ENCODE measurements at places on chromosomes 3 and 15.

GRCh38 chr15:48458876-48459275 lies 127.6 kb downstream of the DUT start:
- no peak overlapping the region for H3K4me3 ChIP-seq
- H3K36me3 ChIP-seq, result peaks cover 84% of the 10 kb centered on the region
- no peaks in the 10 kb centered on the region for H3K27me3 ChIP-seq

- no peak for DNase-seq
- H3K27me3 ChIP-seq, result no peaks in the 10 kb centered on the region
- H3K4me1 ChIP-seq, result no peaks in the 10 kb centered on the region
- no peaks in the 10 kb centered on the region for H3K36me3 ChIP-seq
- H3K27ac ChIP-seq, result no peak overlapping the region
- no peak overlapping the region for H3K4me3 ChIP-seq
Observed at GRCh38 chr15:53910236-53910849, 67.9 kb upstream of the UNC13C start.

GRCh38 chr15:39400821-39401550 lies 179.9 kb upstream of the THBS1 start:
- H3K27ac ChIP-seq, result no peak overlapping the region
- no peaks in the 10 kb centered on the region for H3K36me3 ChIP-seq
- no peaks in the 10 kb centered on the region for H3K27me3 ChIP-seq
- no peaks in the 10 kb centered on the region for H3K4me1 ChIP-seq
- no peak for DNase-seq

- no peaks in the 10 kb centered on the region for H3K4me1 ChIP-seq
- no peak for DNase-seq
- H3K36me3 ChIP-seq, result no peaks in the 10 kb centered on the region
- no peaks in the 10 kb centered on the region for H3K27me3 ChIP-seq
- no peak overlapping the region for H3K4me3 ChIP-seq
Observed at GRCh38 chr3:126671521-126671920, 16.6 kb upstream of the TXNRD3 start.

GRCh38 chr15:66095871-66096687 lies 157.5 kb downstream of the MEGF11 start:
- no peak for DNase-seq
- no peaks in the 10 kb centered on the region for H3K36me3 ChIP-seq
- H3K27ac ChIP-seq, result no peak overlapping the region
- peaks cover 18% of the 10 kb centered on the region for H3K27me3 ChIP-seq

GRCh38 chr15:93074599-93074998 lies 14.4 kb downstream of the RGMA start:
- no peaks in the 10 kb centered on the region for H3K27me3 ChIP-seq
- peaks cover 26% of the 10 kb centered on the region for H3K4me1 ChIP-seq
- no peak for DNase-seq
- H3K4me3 ChIP-seq, result no peak overlapping the region

DNA sequence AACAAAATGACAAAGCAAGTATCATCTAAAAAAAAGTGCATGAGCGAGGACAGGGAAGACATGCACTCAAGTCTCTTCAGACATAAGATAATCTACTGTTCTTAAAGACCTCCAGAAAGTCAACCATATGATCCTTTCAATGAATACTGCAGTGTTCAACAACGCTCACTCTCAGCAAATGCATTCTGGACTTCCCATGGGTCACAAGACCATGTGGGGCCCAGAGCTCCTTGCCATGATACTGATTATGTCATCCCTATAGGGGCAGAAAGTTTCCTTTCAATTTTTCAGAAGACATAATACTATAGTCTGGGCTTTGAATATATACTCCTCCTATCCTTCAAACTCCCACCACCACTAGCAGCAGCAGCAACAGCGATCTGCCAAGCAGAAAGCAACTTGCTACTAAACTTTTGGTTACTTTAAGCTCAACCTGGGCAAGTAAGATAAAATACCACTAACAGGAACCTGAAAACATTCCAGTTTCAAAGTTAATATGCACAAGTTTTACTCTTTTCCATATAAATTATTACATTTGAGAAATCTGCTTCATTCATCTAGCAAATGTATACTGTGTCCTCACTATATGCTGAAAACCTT lies 143.5 kb downstream of the ADAM10 start:
- DNase-seq, result no peak
- H3K27ac ChIP-seq, result no peak overlapping the region
- no peak overlapping the region for H3K4me3 ChIP-seq
- H3K36me3 ChIP-seq, result peaks cover 13% of the 10 kb centered on the region

- H3K36me3 ChIP-seq, result no peaks in the 10 kb centered on the region
- DNase-seq, result no peak
- no peak overlapping the region for H3K27ac ChIP-seq
- H3K4me1 ChIP-seq, result peaks cover 7% of the 10 kb centered on the region
- H3K4me3 ChIP-seq, result no peak overlapping the region
- no peaks in the 10 kb centered on the region for H3K27me3 ChIP-seq
Observed at GRCh38 chr3:16508591-16508995, 4.9 kb downstream of the RFTN1 start.

GRCh38 chr3:153137626-153138025 lies 24.4 kb upstream of the RAP2B start:
- H3K4me1 ChIP-seq, result peaks cover 3% of the 10 kb centered on the region
- no peak overlapping the region for H3K27ac ChIP-seq
- no peak overlapping the region for H3K4me3 ChIP-seq
- DNase-seq, result no peak

- no peak for DNase-seq
- H3K36me3 ChIP-seq, result peaks cover 45% of the 10 kb centered on the region
- peaks cover 86% of the 10 kb centered on the region for H3K4me1 ChIP-seq
- H3K4me3 ChIP-seq, result no peak overlapping the region
- H3K27ac ChIP-seq, result no peak overlapping the region
Observed at GRCh38 chr3:152419748-152420147, 151.0 kb downstream of the MBNL1 start.

GRCh38 chr15:33124279-33124678 lies 70.2 kb downstream of the FMN1 start:
- H3K36me3 ChIP-seq, result no peaks in the 10 kb centered on the region
- no peaks in the 10 kb centered on the region for H3K27me3 ChIP-seq
- no peak overlapping the region for H3K4me3 ChIP-seq
- H3K4me1 ChIP-seq, result no peaks in the 10 kb centered on the region
- DNase-seq, result no peak
- H3K27ac ChIP-seq, result no peak overlapping the region

DNA sequence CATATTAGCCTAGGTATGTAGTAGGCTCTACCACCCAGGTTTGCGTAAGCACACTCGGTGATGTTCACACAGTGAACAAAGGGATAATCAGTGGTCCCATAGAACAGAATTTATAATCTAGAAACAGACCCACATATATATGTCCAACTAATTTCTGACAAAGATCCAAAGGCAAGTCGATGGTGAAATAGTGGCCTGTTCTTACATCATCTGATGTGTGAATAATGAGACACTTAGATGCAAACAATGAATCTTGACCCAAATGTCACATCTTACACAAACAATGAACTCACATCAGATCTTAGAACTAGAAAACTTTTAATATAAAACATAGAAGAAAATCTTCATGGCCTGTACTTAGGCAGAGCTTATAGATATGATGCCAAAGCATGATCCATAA lies 17.6 kb upstream of the TM2D3 start:
- peaks cover 4% of the 10 kb centered on the region for H3K4me1 ChIP-seq
- no peak for DNase-seq
- H3K27ac ChIP-seq, result no peak overlapping the region
- peaks cover 26% of the 10 kb centered on the region for H3K36me3 ChIP-seq
- no peaks in the 10 kb centered on the region for H3K27me3 ChIP-seq

DNA sequence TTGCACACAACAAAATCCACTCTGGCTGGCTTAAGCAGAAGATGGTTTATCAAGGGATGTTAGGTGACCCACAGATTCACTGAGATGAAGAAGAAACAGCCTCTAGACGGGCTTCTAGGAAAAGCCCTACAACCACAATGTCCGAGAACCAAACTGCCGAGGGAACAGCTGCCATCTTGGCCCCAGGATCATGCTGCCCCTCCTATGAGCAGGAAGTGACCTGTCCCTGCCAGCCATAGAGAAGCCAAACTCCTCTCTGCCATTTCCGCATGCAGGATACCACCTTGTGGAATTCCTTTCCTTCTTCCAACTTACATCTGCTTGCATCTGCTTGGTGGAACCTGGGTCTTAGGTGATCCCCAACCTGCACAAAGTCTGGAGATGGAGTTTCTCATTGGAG lies 11.4 kb upstream of the POMGNT2 start:
- H3K4me3 ChIP-seq, result no peak overlapping the region
- no peak overlapping the region for H3K27ac ChIP-seq
- DNase-seq, result no peak
- H3K4me1 ChIP-seq, result no peaks in the 10 kb centered on the region

DNA sequence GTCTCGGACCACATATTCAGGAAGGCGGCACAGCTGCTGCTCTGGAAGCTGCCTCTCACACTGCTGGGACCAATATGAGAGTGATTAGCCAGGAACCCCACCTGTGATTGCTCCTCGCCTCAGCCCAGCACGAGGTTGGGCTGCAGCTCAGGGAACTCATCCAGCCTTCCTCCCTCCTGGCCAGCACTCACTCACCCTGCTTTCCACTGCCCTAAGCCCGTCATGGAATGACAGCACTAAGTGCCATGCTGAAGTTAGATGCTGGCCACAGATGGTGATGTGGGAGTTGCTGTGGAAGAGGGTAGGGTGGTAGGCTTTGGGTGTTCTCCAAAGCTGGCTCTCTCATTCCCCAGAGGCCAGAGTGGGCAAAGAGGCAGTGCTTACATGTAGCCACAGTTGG lies 7.3 kb downstream of the MST1R start:
- no peaks in the 10 kb centered on the region for H3K27me3 ChIP-seq
- H3K4me3 ChIP-seq, result no peak overlapping the region
- no peaks in the 10 kb centered on the region for H3K36me3 ChIP-seq
- peaks cover 10% of the 10 kb centered on the region for H3K4me1 ChIP-seq
- no peak overlapping the region for H3K27ac ChIP-seq

DNA sequence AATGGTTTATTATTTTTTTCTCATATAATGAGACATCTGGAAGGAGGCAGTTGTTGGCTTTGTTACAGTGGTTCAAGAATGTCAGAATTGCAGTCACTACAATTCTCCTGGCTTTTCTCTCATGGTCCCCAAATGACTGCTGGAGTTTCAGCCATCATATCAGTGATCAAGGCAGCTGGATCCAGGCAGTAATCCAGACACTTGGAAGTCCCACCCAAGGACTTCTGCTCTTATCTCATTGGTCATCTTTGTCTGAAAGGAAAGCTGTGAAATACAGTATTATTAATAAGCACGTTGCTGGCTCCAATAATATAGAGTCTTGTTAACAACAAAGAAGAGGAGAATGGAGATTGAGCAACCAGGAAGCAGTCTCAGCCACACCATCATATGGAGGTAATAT lies 22.9 kb upstream of the MED12L start:
- H3K27me3 ChIP-seq, result peaks cover 11% of the 10 kb centered on the region
- H3K4me1 ChIP-seq, result no peaks in the 10 kb centered on the region
- H3K27ac ChIP-seq, result no peak overlapping the region
- no peaks in the 10 kb centered on the region for H3K36me3 ChIP-seq

- no peaks in the 10 kb centered on the region for H3K4me1 ChIP-seq
- H3K4me3 ChIP-seq, result no peak overlapping the region
- H3K36me3 ChIP-seq, result no peaks in the 10 kb centered on the region
- H3K27ac ChIP-seq, result no peak overlapping the region
- no peaks in the 10 kb centered on the region for H3K27me3 ChIP-seq
Observed at GRCh38 chr15:60889491-60889890, 339.6 kb downstream of the RORA start.

DNA sequence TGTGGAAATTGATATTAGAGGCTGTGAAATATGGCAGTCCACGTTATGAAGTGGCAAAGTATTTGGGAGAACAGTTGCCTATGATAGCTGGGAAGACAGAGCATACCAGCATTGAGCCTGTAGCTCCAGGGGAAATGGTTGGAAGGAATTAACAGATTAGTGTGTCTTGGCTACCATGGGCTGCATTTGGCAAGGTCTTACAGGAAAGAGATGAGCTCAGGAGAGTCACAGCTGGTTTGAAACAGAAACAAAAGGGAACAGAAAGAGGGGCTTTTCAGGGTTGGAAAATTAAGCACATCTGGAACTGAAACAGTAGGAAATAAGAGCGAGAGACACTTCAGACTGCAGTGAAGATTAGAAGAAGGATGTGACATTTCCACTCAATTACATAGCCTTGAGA lies 141.7 kb downstream of the FBLN2 start:
- H3K4me3 ChIP-seq, result no peak overlapping the region
- no peaks in the 10 kb centered on the region for H3K4me1 ChIP-seq
- H3K27ac ChIP-seq, result no peak overlapping the region
- no peak for DNase-seq
- no peaks in the 10 kb centered on the region for H3K27me3 ChIP-seq

- no peak overlapping the region for H3K27ac ChIP-seq
- H3K4me3 ChIP-seq, result no peak overlapping the region
- H3K27me3 ChIP-seq, result no peaks in the 10 kb centered on the region
- H3K4me1 ChIP-seq, result no peaks in the 10 kb centered on the region
- no peaks in the 10 kb centered on the region for H3K36me3 ChIP-seq
Observed at GRCh38 chr3:161713731-161714130, 217.1 kb downstream of the OTOL1 start.

DNA sequence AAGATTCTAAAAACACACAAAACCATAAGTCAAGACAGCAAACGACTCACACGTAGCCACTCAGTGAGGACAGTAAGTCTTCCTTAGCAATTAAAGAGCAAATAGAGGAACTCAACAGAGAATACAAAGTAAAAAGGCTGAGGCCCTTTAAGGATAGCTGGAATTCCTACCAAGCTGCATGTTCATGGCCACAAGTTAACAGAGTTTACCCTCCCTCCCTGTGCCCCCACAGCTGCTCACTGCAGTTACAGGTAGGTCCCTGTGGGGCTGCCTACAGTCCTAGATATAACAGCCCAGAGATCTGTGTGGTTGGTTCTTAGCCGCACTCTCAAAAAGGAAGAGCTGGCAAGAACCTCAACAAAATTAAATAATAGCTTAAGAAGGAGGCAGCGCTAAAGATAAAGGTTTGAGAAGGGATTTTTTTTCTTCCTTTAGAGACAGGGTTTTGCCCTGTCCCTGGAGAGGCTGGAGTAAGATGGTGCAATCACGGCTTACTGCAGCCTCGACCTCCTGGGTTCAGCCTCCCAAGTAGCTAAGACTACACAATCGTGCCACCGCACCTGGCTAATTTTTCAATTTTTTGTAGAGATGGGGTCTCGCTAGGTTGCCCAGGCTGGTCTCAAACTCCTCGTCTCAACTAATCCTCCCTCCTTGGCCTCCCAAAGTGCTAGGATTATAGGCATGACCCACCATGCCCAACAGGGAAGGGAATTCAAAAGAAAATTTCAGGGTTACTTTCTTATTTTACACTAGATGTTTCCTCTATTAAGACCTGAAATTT lies 19.3 kb downstream of the SFMBT1 start:
- no peak for DNase-seq
- H3K27me3 ChIP-seq, result no peaks in the 10 kb centered on the region
- no peaks in the 10 kb centered on the region for H3K36me3 ChIP-seq
- no peaks in the 10 kb centered on the region for H3K4me1 ChIP-seq

GRCh38 chr3:125356140-125357026 lies 18.7 kb downstream of the ZNF148 start:
- H3K27me3 ChIP-seq, result no peaks in the 10 kb centered on the region
- no peak for DNase-seq
- H3K27ac ChIP-seq, result peak overlapping the region; percentile 87
- H3K36me3 ChIP-seq, result no peaks in the 10 kb centered on the region
- peak overlapping the region; percentile 69 for H3K4me3 ChIP-seq

- H3K27ac ChIP-seq, result no peak overlapping the region
- H3K36me3 ChIP-seq, result peaks cover 89% of the 10 kb centered on the region
Observed at GRCh38 chr15:29726553-29726952, 95.7 kb downstream of the TJP1 start.

GRCh38 chr3:44612678-44613077 lies 12.2 kb upstream of the ZNF197 start:
- no peak overlapping the region for H3K4me3 ChIP-seq
- no peaks in the 10 kb centered on the region for H3K4me1 ChIP-seq
- H3K27me3 ChIP-seq, result no peaks in the 10 kb centered on the region
- H3K36me3 ChIP-seq, result no peaks in the 10 kb centered on the region

GRCh38 chr15:59437142-59437816 lies 707 bp upstream of the FAM81A start:
- H3K4me1 ChIP-seq, result no peaks in the 10 kb centered on the region
- no peaks in the 10 kb centered on the region for H3K27me3 ChIP-seq
- no peaks in the 10 kb centered on the region for H3K36me3 ChIP-seq
- peak overlapping the region; percentile 71 for H3K4me3 ChIP-seq

All from tibial artery (tissue), 4 donors.